ENCODE measurements at places on chromosomes 5 and 9.

GRCh38 chr5:138102454-138103318, 18.9 kb downstream of the WNT8A start:
- DNase-seq: no peak

DNA sequence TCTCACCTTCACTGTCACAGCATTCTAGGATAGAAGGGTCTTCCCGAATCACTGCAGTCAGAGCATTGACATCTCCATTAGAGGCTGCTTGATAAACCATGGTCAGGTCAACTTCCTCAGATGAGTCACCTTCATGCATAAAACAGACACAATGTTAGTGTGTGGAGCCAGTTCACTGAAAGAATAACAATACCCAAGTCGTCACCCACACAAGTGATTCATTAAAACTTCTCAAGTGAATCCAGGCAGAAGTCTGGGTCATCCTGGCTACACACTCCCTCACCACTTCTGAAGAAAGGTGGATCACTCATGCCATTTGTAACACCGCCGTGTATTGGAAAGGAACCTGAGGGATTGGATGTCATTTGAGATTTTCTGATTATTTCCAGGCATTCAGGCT, 49.6 kb downstream of the ANKRD55 start:
- DNase-seq: no peak

DNA sequence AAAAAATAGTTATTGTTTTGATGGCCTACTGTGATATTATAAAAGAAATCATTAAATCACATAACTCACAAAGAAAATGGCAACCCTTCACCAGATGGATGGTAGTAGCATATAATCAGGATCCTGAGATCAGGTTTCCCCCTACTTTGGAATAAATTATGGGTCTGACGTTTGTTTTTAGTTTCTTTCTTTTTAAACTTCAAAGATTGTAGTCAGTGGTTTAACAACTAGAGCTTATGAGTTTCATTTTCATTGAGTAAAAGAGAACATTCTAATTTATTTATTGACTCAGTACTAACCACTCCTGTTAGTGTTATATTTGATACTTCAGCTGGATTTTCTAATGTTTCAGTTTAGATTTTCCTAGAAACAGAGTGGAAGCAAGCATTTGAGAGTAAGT, 218.0 kb upstream of the PCSK5 start:
- no peak for DNase-seq

GRCh38 chr9:90986161-90986560, 184.5 kb downstream of the SYK start:
- no peak for DNase-seq

GRCh38 chr9:91077624-91078368, 276.2 kb downstream of the SYK start:
- DNase-seq: no peak

- no peak for DNase-seq
Measured at GRCh38 chr9:136367296-136368145, 4.0 kb upstream of the DNLZ start.

- DNase-seq: peak; percentile 48
Measured at GRCh38 chr9:122370869-122371755, at the start of gene PTGS1. Gene PTGS1, plus strand, starts transcription at chr9:122371024. Its CDS starts 61 bp downstream, at chr9:122371085.

GRCh38 chr9:111527347-111527746, 2.4 kb downstream of the ZNF483 start:
- DNase-seq: no peak

DNA sequence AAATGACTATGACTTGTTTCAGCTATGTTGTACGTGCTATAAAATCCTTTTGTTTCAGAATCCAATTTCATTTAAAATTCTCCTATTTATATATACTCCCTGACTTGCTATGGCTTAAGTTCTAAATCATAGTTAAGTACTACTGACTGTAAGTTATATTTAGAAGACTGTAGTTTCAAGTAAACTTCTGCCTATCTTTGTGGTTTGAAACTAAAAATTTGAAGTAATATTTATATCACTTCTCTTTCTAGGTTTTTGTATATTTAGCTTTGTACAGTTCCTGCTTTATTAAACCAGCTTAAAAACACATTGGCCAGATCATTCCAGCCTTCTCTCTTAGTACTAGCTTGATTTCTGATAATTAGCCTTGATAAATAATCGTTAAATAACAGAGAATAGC, 196.3 kb downstream of the MLLT3 start:
- DNase-seq: no peak

DNA sequence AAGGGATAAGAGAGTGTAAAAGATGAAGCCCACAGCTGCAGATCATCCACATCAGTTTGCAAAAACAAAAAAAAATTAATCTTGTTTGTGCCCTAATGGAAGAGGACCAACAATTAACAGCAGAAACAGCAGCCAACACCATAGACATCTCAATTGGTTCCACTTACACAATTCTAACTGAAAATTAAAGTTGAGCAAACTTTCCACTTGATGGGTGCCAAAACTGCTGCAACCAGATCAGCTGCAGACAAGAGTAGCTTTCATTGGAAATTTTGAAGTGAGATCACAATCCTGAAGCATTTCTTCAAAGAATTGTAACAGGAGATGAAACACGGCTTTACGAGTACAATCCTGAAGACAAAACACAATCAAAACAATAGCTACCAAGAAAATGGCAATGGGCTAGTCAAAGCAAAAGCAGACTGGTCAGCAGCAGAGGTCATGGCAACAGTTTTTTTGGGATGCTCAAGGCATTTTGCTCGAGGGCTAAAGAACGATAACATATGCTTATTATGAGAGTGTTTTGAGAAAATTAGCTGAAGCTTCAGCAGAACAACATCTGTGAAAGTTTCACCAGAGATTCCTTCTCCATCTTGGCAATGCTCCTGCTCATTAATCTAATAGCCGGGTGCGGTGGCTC, 4.1 kb upstream of the RBM27 start:
- no peak for DNase-seq

- peak; percentile 90 for DNase-seq
Measured at GRCh38 chr5:177455661-177456590, 9.3 kb downstream of the PRR7 start.

GRCh38 chr9:98220911-98221310, 28.5 kb upstream of the CORO2A start:
- no peak for DNase-seq

- no peak for DNase-seq
Measured at GRCh38 chr9:121272401-121272948, 4.5 kb downstream of the GSN start.

- no peak for DNase-seq
Measured at GRCh38 chr9:21778304-21778703, 24.1 kb upstream of the MTAP start.

- no peak for DNase-seq
Measured at GRCh38 chr9:109381011-109381729, 60.3 kb upstream of the EPB41L4B start.

- no peak for DNase-seq
Measured at GRCh38 chr5:61649231-61649630, 317.2 kb downstream of the ZSWIM6 start.

GRCh38 chr5:120471971-120472370, 7.9 kb downstream of the PRR16 start:
- DNase-seq: no peak

- DNase-seq: no peak
Measured at GRCh38 chr9:92633614-92634278, 36.2 kb downstream of the IPPK start.

GRCh38 chr9:626596-626995, 214.9 kb upstream of the DMRT1 start:
- no peak for DNase-seq

GRCh38 chr9:137836831-137837241, 40.7 kb upstream of the CACNA1B start:
- DNase-seq: no peak

GRCh38 chr5:137113939-137114338, 385.2 kb downstream of the SPOCK1 start:
- no peak for DNase-seq

DNA sequence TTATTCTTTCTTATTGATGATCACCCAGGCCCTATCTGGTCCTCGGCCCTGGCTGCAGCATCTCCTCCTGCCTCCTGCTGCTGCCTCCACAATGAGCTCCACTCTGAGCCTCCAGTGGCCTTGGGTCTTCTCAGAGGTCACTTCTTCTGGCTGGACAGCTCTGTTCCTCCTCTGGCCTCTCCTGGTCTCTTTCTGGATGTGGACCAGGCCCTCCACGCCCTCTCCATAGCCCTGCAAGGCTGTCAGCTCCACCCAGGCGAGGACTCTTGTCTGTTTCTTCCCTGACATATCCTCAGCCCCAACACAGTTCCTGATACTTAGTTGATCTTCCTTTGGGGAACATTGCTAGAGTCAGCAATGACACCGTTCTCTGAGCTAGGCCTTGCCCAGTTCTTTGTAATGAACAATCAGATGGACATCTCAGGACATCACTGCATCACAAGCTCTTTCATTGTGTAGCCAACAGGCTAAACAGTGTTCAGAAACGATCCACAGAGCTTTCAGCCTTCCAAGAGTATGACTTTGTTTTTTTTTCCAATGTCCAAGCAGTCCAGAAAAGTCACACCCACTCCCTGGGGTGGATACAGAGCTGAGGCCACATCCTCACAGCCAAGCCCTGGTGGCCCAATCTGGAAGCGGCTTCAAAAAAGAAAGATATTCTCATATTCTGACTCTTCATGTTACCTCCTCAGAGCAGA, 62.5 kb upstream of the DNAH5 start:
- DNase-seq: no peak

GRCh38 chr9:107480386-107480789, 9.2 kb downstream of the KLF4 start:
- peak; percentile 27 for DNase-seq

DNA sequence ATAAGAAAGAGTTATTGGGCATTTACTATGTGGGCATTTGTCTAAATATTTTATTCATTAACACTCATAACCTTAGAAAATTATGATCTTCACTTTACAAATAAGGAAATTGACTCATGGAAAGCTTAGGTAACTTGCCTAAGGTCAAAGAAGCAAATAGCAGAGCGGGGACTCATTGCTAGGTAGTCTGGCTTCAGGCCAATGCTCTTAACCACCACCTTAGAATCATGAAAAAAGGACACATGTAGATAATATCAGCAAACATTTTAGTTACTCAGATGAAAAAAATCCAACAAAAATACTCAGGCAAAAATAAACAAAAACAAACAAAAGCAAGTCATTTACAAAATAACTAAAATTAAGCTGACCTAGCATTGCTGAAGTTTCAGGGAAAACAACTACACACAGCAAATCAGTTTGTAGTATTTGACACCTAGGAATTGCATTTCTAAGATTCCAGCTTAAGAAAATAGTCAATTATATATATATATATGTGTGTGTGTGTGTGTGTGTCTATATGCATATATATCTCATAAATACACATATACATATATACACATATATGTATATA, 166.0 kb downstream of the HMHB1 start:
- no peak for DNase-seq

DNA sequence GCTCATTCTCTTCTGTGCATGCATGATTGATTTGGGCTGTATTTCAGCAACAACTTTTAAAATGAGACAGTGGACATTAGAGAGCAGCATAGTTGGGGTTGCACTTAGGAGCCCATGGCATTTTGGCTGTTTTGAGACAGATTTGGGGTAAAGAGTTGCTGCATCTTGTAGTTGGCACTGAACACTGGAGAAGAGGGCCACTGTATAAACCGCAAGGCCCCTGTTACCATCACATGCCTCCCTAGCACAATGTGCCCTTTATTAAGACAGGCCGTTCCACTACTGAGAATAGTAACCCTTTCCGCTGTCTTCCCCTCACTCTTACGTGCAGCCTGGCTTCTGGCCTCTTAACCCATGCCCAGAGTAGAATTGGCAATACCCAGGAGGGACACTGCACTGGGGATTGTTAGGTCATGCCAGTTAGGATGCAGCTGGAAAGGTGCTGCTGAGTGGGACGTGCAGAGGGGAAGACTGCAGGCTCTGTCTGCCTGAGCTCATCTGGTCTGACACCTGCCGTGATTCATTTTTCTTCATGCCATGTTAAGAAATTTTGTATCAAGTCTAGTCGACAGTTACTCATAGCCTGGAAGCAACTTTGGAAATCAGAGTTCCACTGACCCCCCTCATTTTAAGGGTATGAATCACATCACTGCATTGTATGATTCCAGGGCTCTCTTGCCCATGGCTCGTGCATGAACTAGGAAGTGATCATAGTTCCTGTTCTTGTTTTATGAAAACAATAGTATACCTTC, 146.9 kb upstream of the DMRT1 start:
- no peak for DNase-seq
